ENCODE measurements at places on chromosomes 7 and 10.

- DNase-seq = no peak
Measured at GRCh38 chr10:61852261-61852660, 49.2 kb upstream of the ARID5B start.

DNA sequence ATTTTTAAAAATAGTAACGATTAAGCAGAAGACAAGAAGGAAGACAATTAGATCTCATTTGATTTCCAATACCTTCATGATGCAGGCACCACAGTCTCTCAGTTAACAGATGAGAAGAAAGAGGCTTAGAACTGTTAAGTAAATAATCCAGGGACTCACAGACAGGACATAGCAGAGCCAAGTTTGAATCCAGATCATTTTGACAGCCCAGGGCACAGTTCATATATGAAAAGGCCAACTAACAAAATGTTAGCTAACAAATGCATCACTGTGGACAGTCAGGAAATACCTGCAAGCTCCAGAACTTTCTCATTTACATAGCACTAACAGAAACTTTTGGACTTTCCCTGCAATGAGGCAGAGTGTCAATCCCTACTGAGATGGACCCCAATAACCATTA lies 4.2 kb upstream of the NPSR1 start:
- no peak for DNase-seq

DNA sequence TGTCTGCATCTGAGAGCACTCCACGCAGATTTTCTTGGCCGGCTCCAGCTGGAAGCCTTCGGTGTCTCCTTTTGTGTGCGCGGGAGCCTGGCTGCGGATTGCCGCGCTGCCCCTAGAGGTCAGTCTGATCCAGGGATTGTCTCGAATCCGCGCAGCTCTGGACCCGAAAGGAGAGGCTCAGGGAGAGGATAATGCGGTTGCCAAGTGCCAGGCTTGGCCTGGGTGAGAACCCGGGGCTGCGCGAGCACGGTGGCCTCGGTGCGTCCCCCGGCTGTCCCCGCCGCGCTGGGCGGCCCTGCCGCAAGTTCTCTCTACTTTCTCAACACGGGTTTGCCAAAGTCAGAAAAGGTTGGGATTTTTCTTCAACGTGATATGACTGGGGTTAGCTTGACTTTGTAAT lies 140.9 kb downstream of the ADCYAP1R1 start:
- peak; percentile 16 for DNase-seq

- no peak for DNase-seq
Measured at GRCh38 chr10:133154411-133154810, 5.6 kb upstream of the KNDC1 start.

DNA sequence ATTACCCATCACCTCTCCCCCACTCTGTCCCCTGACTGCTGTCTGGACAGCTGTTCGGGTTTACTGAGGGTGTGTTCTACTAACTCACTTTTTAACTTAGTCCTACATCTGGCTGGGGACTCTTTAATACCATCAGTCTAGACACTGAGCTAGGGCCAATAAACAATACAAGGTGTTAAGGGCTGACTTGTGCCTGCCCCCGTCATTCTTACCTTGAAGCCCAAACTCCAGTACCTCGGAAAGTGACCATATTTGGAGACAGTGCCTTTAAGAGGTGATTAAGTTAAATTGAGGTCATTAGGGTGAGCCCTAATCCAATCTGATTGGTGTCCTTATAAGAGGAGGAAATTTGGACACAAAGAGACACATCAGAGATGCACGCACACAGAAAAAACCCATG lies 35.7 kb downstream of the STEAP1B start:
- no peak for DNase-seq

GRCh38 chr10:58956926-58957325 lies 219.5 kb upstream of the PHYHIPL start:
- peak; percentile 3 for DNase-seq

DNA sequence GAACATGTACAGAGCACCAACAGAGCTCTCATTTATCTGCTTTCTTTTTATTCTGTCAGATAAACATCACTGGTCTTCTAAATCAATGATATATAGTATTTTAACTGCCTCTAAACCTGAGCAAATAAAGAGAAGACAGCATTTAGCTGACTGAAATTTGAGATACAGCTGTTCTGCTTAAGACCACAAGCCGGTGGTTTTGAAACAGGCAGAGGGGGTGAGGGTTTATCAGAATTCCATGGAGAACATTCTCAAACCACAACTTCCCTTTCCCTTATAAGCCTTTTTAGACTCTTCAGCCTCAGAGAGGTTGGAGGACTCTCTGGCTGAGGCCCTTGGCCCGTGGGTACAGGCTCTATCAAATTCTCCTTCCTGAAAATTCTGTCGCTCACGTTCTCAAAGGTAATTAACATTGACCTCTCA lies 87.4 kb upstream of the RSU1 start:
- peak; percentile 64 for DNase-seq

DNA sequence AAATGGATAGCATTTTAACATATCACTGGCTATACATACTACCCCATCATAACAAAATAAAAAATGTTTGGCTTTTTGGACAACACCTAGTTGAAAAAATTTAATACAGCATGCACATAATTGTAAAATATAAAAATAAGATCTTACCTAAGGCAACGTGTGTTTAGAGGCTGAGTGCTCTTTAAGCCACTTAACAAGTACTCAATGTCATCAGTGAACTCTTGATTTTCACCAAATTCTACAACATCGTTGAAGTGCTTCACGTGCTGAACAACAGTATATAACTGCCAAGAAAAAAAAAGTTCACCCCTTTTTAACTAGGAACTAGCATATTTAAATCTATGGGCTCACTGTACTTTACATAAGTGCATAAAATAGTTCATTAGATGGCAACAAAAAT lies 49.5 kb downstream of the WAPL start:
- DNase-seq = no peak

- DNase-seq = peak; percentile 62
Measured at GRCh38 chr7:137135654-137136350, 207.7 kb downstream of the PTN start.

- peak; percentile 8 for DNase-seq
Measured at GRCh38 chr7:6637544-6638229, 569 bp downstream of the ZNF316 start.

DNA sequence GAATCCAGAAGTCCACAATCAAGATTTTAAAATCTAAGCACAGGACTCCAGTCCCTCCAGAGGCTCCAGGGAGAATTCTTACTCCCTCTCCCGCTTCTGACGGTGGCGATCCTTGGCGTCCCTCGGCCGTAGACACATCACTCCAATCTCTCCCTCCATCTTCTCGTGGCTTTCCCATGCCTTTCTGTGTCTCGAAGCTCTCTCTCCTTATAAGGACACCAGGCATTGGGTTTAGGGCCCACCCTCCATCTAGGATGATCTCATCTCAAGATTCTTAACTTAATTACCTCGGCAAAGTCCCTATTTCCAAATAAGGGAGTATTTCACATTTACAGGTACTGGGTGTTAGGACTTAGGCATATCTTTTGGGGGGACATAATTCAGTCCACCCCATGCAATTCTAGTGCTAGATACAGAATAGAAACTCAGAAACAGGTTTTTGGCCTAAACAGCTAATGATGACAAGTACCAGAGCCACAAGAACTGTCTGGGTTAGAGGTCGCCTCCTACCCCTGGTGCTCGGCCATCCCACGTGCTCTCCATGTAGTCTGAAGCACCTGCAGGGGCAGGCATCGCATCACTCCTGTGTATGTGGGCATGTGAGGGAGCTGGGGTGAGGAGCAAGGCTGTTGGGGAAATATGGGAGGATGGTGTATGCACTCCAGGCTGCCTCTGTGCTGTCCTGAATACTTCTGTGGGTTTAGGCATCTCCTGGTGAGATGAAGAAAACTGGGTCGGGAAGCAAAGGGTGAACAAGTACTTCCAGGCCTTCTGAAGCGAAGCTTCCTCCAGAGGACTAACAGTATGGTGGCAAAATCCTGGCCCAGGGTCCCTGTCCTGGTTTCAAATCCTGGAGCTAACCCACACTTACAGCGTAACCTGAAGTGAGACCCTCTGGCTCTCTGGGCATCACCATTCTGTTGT lies 298.3 kb upstream of the ZMIZ1 start:
- DNase-seq = no peak

- no peak for DNase-seq
Measured at GRCh38 chr10:121525251-121526134, 72.8 kb downstream of the FGFR2 start.

DNA sequence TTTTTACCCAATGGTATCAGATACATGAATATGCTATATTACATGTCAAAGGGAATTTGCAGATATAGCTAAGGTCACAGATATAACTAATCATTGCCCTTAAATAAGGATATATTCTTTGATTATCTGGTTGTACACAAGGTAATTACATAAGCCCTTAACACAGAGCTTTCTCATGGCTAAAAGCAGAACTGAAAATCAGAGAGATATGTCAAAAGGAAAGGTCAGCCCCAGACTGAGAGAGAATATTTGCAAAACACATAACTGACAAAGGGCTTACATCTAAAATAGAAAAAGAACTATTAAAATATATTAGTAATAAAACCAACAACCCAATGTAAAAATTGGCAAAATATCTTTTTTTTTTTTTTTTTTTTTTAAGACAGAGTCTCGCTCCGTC lies 1029.5 kb upstream of the LRRN3 start:
- DNase-seq = no peak

- no peak for DNase-seq
Measured at GRCh38 chr10:82660986-82661385, 786.0 kb downstream of the NRG3 start.

GRCh38 chr10:43667317-43667731 lies 18.6 kb upstream of the ZNF32 start:
- DNase-seq = peak; percentile 13

- peak; percentile 52 for DNase-seq
Measured at GRCh38 chr10:122911889-122912484, 1.6 kb downstream of the FAM24A start.

GRCh38 chr10:132494866-132495630 lies 42.5 kb upstream of the INPP5A start:
- no peak for DNase-seq

- peak; percentile 16 for DNase-seq
Measured at GRCh38 chr10:510415-510881, 179.0 kb downstream of the DIP2C start.

DNA sequence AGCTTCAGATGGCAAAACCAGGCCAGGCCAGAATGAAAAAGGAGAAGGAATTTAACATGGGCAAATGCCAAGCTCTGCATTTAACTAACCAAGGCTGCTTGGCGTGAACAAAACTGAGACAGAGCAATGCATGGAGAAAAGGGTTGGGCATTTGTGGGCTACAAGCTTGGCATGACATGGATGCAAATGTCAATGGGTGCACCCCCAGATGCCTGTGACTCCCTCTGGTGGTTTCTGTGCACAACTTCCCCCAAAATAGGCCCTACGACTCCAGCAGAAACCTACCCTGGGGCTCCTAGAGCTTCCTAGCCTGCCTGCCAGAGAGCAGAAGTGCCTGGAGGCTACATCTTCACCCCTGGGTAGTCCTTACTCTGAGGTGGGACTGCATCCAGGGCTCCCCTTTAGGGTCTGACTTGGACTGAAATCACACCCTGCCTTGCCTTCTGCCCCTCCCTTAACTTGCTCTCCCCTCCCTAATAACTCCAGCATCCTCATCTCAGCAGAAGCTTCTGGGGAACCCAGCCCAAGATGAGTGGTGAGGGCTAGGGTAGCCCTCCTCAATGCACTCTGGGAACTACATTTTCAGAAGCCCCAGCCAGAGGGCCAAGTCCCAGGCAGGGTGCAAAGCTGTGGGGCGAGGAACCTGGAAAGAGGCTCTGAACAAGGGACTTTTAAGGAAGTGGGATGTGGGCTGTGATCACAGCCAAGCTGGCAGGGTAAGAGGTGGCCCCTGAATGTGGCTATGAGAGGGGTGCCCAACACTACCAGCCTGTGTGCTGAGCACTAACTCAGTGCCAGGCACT lies 11.3 kb downstream of the GPRIN2 start:
- no peak for DNase-seq

DNA sequence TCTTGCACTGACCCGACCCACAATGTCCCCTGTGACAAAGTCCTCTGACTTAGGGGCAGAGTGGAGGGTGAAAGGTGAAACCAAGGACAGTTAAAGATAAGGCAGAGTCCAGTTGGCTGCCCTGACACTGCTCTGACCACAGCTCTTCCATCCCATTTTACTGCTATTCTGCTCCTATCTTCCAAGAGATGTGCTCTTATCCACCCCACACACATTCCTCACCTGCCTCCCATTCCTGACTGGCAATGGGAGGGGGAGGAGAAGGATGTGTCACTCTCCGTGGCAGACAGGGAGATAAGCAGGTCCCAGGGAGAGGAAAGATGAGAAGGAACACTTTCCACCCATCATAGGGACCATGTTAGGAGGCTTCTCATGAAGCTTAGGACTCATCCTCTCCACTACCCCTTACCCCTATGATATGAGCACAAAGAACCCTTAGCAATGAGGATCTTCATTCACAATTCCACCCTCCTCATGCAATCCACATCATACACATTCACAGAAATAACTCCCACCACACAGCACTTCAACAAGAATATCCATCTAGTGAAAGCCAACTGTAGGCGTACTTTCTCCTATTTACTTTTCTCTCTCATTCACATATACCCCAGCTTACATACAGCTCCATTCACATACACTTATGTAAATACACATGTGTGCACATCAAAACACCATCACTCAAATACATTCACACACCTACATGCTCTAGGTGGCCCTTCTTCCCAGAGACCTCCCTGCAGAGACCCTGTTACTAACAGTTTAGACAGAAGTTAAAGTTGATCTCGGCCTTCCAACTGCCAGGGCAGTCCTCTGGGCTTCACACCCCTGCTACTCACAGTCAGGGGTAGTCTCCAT lies 6.6 kb downstream of the SYNPO2L start:
- peak; percentile 49 for DNase-seq

DNA sequence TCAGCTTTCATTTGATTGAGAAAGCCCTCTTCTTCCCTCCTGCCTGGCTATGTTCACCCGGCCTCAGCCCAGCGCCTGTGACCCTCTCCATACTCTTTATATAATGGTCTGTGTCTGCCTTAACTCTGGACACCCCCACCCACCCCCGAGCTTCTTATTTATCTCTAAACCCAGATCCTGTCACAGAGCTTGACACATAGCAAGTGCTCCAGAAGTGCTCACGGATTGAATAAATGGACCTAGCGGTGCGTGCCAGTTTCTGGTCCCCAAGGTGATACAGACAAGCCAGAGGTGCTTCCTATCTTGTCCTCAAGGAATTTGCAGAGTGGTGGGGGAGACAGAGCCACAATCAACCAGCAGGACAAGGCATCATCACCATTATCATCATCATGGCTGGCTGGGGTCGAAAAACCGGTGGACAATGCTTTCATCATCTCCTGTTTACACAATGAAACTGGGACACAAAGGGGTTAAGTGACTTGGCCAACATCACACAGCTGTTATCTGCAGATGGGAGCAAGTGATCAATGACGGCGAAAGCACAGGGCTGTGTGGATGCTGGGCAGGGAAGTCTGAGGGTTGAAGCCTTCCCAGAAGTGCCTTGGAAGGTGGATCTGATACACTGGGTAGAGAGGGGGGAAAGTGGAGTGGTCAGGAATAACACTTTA lies 2.2 kb upstream of the LOXL4 start:
- DNase-seq = peak; percentile 36
